Hematopoietic multipotent progenitor cell treated with erythropoietin and hydrocortisone succinate and interleukin-3 and kit ligand, for 8 days (in vitro differentiated cells): ENCODE measurements at places on chromosomes 11 and 22.

DNA sequence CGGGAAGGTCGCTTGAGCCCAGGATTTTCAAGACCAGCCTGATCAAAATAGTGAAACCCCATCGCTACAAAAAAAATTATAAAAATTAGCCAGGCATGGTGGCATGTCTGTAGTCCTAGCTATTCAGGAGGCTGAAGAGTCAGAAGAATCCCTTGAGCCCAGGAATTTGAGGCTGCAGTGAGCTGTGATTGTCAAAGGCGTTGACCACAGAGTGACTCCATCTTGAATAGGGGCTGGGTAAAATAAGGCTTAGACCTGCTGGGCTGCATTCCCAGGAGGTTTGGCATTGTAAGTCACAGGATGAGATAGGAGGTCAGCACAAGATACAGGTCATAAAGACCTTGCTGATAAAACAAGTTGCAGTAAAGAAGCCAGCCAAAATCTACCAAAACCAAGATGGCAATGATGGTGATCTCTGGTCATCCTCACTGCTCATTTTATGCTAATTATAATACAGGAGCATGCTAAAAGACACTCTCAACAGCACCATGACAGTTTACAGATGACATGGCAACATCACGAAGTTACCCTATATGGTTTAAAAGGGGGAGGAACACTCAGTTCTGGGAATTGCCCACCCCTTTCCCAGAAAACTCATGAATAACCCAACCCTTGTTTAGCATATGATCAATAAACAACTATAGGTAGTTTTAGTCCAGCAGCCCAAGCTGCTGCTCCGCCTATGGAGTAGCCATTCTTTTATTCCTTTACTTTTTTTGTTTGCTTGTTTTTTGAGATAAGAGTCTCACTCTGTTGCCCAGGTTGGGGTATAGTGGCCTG lies 2.8 kb upstream of the RDX start:
- no peak for DNase-seq

DNA sequence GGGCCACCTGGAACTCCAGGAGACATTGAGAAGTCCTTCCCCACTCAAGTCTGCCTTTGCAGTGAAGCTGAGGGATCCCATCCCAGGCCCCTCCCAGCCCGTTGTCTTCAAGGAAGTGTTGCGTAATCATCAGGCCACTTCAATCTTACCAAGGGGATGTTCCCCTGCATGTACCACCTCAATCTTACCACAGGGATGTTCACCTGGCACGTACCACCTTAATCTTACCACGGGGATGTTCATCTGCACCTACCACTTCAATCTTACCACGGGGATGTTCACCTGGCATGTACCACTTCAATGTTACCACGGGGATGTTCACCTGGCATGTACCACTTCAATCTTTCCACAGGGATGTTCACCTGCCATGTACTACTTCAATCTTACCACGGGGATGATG lies 108.0 kb upstream of the SYN3 start:
- DNase-seq, result no peak

GRCh38 chr11:44301564-44302271 lies 8.2 kb downstream of the ALX4 start:
- no peak for DNase-seq

DNA sequence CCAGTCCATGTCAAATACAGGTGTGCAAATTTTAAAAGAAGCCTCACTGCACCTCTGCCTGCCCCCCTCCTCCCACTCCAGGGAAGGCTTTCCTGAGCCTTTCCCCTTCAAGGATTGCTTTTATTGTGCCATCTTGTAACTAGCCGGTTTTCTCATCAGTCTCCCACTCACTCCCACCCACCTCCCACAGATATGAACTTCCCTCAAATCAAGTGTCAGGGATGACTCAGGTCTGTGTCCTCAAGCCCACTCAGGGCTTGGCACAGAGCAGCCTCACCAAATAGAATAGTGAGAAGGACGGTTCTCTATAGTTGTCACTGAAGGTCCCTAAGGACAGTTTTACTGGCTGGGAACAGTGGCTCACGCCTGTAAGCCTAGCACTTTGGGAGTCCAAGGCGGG lies 43.0 kb downstream of the THAP12 start:
- no peak for DNase-seq

DNA sequence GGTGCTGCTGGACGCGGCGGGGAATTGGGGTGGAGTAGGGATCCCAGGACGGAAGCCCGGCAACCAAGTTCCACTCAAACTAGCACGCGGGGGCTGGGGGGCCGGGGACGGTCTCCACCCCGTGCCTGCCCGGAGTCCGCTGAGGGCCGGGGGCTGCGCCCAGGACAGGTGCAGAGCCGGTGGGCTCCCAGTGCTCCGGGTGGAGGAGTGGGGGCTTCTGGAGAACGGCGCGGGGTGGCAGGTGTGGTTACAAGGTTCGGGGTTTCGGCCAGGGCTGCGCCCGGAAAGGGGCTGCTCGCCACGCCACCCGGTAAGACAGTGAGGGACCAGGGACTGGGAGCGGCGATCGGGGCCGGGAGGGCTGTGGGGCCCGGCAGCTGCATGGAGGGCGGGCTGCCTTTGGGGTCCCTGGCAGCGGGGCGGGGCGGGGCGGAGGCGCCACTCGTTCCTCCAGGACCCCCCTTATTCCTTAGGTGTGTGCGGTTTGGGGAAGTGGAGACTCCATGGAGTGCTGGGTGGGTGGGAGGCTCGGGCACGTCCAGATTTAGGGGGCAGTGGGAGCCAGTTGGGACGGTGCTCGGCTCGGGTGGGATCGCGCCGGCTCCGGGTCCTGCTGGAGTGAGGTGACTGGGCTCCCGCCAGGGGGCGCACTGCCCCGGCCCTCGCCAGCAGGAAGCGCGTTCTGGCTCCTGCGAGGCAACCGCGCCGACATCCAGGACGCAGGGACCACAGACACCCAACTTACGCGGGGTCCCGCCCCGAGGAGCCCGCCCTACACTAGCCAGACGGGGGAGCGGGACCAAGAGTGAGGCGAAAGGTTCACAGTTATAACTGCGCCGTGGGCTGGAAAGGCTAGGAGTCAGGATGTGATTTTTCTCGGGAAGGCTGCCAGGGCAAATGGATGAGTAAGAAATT lies 868 bp downstream of the TSPAN18 start:
- DNase-seq, result peak; percentile 68

DNA sequence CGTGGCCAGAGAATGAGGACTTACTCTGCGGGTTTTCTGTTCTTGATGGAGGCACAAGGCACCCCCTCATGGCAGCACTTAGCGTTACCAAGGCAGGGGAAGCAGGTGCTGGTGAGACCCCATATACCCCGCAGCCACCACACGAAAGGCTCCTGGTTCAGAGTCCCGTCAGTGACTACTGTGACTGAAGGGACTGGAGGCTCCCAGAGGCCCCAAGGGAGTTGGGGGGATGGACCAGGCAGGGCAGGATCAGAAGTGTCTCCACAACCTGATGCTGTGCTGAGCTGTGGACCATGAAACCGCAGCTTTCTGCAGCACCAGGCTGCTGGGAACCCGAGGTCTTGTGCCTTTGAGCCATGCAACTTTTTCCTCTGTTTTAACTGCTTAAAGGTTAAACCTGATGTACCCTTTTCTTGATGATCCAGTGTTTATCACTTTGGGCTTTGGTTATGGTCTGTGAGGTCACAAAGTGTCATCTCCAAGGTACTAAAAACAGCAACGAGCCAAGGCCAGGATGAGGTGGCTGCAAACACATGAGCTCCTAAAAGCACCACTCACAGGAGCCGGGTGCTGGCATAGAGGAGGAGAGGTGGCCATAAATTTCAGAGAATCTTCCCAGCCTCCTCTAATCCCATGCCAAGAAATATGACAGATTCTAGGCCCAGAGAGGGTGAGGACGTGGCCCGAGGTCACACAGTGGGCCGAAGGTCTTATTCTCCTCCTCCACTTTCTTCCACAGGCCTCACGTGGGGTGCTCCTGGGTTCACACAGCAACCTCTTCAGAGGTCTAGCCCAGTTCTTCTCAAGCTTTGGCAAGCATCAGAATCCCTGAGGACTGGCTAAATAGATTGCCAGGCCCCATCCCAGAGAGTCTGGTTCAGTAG lies 4.2 kb upstream of the LRRC32 start:
- no peak for DNase-seq

- no peak for DNase-seq
These were observed 3.6 kb upstream of the RRAS2 start for GRCh38 chr11:14362611-14363010.

- DNase-seq, result no peak
These were observed 112.1 kb downstream of the LRRC32 start for GRCh38 chr11:76558473-76558872.
